ENCODE measurements at places on chromosomes 7 and 10.

DNA sequence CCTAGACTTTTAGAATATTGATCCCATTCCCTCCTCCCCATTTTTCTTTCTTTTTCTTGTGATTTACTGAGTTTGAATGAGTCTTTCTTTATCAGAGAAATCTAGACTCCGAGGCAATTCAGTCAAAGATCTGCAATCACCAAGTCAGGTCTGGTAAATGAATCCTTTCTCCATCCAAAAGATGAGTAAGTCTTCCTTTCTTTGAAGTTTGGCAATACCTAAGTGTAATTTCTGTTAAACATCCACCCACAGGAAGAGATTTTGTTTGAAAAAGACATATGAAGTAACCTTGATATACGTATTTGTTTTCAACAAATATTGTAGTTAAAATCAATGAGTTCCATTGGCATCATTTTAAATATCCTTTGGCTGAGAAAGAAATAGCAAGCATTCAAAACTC lies 58.3 kb downstream of the SLC39A12 start:
- DNase-seq, result no peak

- DNase-seq, result no peak
Observed at GRCh38 chr7:34673066-34673465, 15.0 kb downstream of the NPSR1 start.

DNA sequence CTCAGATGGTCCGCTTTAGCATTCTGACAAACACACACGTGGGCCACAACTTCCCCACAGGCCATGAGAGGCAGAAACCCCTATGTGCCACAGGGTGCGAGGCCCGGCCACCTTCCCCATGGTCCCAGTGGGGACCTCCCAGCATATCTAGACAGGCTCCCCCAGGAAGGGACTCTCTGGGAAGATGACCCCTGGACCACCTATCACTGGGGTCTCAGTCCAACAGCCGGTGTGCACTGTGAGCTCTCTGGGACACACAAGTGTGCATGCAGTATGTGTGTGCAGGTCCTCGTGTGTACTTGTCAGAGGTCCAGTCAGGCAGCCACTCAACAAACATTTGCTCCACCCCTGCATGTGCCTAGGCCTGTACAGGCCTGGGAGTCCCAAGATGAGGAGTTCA lies 18.7 kb downstream of the GRID1 start:
- no peak for DNase-seq

DNA sequence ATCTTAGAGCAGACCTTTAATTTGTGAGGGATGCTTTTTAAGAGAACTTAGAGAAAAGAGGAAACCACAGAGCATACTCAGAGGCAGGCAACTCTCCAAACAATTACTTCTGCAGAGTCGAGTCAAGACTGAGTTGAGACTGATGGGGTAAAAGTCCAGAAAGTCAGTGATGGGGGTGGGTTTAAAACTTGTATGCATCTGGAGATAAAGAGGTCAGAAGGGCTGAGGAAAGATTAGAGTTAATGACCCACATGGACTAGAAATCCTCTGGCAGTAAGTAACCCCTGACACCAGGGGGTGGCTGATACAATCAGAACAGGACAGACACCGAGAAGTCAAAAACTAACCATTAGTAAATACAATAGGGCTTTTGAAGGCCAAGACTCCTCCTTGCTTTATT lies 42.4 kb upstream of the SEPTIN7 start:
- no peak for DNase-seq

DNA sequence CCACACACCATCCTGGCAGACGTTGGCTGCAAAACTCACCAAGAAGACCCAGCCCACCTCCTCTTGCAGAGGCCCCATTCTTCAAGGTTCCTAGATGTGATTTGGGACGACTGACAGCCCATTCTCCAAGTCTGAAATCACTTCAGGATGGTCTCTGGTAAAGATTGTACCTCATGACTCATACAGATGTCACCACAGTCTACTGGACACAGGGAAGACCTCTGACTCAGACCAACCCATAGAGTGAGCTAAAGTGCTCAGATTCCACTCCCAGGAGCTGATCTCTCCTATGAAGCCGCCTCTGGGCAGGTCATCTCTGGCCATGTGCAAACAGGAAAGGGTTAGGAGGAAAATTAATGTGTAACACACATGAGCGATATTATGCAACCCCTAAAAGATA lies 102.4 kb upstream of the VWC2 start:
- DNase-seq, result no peak

DNA sequence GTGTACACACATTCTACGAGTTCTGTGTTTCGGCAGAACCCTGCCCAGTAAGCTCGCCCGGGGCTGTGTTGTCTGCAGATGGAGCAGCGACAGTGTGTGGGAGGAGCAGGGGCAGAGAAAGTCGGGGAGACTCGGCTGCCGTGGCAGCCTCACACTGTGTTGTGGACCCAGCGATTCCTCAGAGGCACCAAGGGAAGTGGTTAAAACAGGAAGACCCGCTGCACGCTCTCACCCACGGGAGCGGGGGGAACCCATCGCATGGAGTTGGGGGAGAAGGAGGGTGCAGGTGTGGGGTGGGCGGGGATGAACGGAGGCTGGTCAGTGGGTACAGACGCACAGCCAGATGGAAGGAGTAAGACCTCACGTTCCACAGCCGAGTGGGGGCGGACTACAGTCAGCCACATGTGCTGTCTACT lies 250.2 kb downstream of the ELFN1 start:
- DNase-seq, result no peak

- no peak for DNase-seq
Observed at GRCh38 chr7:135708041-135708440, 19.9 kb downstream of the SLC13A4 start.

GRCh38 chr10:72254813-72255568 lies 18.7 kb upstream of the DDIT4 start:
- DNase-seq, result no peak

- no peak for DNase-seq
Observed at GRCh38 chr10:101054351-101054750, 7.4 kb upstream of the KAZALD1 start.

- no peak for DNase-seq
Observed at GRCh38 chr10:118737603-118738302, 17.0 kb downstream of the CACUL1 start.

DNA sequence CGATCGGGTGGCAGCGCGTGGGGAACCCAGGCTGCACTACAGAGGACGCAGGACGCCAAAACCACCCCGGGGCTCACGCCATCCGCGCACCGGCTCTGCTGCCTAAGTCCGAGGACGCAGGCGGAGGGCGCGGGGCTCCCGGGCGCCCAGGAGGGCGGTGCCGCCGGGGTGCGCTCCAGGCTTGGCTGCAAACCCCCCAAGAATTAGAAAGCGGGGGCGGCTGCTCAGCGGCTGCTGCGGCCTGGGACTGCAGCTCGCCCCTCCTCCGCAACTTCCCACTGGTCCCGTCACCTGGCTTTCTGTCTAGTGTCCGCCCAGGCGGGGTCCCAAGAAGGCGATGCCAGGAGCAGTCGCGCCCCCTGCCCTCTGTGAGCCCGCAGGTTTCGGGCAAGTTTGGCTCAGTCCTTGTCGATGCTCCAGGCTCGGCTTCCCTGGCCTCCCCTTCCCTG lies 1.7 kb upstream of the POU6F2 start:
- no peak for DNase-seq

DNA sequence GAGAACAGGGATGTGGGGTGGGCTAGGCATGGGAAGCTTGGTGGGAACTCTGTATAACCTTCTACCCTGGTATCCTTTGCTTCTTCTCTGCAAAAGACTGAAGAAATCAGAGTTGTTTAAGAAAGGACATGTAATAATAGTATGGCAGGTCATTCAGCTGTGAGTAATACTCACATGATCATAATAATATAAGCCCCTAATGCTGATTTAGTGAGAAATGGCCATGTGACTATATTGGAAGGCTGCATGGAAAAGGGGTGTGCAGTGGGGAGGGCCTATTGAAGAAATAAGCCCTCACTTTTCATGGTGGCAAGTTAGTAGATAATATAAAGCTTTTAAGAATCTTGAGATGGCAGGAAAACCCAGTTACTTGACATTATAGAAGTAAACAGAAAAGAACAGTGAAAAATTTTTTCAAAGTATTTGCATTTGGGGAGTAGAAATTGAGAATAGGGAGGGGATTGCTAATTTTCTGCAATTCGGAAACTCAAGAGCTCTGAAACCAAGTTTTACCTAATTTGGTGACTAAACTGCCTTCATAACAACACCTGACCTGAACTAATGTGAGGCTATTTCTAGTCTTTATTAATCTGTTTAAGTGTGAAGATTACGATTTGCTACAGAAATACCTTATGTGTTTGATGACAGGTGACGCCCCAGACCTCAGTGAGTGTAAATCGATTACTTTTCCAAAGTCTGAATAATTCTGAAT lies 44.4 kb downstream of the ATXN7L1 start:
- DNase-seq, result no peak

GRCh38 chr10:100996678-100997359 lies 2.8 kb upstream of the LZTS2 start:
- DNase-seq, result peak; percentile 5

DNA sequence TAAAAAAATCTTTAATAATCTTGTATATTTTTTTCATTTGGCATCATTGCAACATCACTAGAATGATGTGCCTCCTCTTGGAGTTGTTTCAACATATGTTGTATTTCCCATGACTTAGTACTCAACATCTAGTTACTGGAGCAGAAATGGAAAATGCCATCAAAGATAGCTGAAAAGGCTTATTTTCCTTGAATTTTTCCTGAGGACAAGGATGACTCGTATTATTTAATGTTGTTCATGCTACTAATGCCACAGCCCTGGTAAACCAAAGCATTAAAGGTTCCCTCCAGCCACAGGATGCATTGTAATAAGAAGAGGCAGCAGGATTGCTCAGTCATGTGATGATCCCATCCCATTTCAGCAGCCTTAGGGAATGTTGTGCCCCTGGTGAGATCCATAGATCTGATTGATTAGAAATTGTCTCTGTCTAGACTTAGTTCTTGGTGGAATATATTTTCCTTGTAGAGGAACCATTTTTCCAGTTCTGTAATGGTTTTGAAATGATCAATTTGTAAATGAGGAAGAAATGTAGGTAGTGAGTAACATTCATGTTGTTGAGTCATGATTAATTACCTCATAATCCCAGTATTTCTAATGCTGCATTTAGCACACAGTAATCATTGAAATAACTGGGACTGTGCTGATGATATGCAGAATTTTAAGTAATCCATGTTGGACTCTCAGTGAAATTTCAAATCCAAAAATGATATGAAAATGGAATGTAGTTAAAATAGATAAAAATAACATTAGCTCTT lies 91.3 kb upstream of the SMIM30 start:
- DNase-seq, result no peak

DNA sequence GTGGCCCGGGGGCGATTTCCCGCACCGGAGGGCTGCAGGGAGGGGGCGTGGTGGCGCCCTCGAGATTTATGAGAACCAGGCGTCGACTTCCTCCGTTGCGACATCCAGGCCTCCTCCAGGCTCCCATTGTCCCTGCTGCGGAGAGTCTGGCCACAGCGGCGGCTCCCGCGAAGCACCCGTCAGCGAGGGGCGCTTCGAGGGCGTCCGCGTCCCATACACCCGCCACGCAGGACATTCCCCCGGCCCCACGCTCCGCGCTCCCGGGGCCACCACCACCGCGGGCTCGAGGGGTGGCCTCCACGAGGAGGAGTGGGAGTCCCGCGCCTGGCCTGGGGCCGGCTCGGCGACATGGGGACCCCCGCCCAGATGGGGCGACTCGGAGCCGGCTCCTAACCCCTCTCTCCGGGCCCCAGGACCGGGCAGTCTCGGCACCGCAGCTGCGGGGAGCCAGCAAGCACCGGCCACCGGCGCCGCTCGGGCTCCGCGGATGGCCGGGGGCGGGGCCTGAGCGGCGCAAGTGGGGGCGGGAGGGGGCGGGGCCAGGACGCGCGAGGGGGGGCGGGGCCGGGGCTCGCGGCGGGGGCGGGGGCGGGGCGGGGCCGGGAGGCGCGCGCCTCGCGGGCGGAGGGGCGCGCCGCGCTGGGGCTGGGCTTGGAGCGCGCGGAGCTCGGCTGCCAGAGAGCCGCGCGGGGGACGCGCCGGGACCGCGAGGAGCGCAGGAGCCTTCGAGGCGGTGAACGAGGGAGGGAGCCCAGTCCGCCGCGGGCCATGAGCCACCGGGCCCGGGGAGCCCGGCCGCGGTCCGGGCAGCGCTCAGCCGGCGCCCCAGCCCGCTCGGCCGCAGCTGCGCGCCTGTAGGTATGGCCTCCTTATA lies at the start of gene SH2B2:
TSS of gene SH2B2 (plus strand) at position 632 of the 874 bp plus-strand sequence. CDS start 13,683 bp downstream, outside the sequence.
- DNase-seq, result peak; percentile 74

- DNase-seq, result no peak
Observed at GRCh38 chr7:80182630-80183276, 48.1 kb downstream of the GNAI1 start.

DNA sequence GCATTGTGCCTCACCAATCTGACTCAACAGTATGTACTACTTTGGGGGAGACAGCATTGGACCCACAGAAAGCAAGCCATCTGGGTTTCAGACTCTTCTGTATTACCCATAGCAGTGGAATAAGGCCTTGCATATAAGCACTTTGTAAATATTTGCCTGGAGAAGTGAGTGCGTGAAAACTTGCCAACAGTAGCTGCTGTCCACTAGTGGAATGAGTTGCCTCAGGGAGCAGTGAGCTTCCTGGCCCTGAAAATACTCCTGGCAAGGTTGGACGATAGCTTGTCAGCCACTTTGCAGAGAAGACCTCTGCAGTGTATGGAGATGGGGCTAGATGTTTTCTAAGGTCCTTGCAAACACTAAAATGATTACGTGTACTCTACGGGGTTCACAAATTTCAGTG lies 21.6 kb downstream of the GARS1 start:
- DNase-seq, result no peak

- DNase-seq, result no peak
Observed at GRCh38 chr7:66460921-66461361, 167.7 kb upstream of the KCTD7 start.

DNA sequence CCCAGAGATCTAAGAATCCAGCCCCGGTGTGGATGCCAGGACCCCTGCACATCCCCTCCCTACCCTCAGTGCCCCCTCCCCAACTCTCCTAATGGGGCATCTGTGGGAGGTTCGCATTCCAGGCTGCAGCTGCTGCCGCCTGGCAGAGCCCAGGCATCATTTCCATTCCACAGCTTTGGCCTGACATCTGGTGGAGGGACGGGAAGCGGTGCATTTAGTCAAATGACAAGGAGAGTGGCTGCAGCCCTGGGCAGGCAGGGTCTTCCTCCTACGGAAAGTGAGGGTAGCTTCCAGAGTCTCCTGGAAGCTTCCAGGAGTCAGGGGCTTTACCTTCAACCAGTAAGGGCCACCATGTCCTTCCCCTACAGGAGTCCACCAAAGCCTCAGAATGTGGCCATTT lies 30.8 kb downstream of the PRLHR start:
- DNase-seq, result no peak

DNA sequence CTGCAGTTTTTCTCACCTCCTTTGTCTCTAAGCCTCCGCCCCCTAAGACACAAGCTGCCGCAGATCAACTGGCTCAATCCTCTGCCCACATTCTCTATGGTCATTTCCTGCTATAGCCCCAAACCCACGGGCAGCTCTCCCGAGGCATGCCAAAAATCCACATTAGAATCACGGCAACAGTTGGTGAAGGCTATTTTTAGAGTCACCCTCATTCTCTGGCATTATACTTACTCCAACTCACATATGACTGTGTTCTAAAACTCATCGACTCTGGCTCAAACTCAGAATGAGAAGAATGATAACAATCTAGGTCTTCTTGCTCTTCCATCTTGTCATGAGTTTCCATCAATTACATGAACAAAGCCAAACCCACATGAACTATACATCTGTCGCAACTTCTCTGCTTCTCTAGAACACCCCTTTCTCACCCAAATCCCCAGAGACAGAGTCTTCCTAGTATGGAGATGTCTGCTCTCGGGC lies 10.9 kb upstream of the KIAA1549 start:
- DNase-seq, result no peak

- DNase-seq, result no peak
Observed at GRCh38 chr10:88826388-88826787, 23.9 kb downstream of the LIPM start.

- DNase-seq, result no peak
Observed at GRCh38 chr10:11902646-11903045, 79.5 kb downstream of the PROSER2 start.

GRCh38 chr10:111756217-111757061 lies 427.1 kb downstream of the GPAM start:
- no peak for DNase-seq
